ENCODE measurements at places on chromosomes 16 and 17.

GRCh38 chr17:81329927-81330883 is 35.1 kb upstream of the SLC38A10 start:
- DNase-seq, result no peak

DNA sequence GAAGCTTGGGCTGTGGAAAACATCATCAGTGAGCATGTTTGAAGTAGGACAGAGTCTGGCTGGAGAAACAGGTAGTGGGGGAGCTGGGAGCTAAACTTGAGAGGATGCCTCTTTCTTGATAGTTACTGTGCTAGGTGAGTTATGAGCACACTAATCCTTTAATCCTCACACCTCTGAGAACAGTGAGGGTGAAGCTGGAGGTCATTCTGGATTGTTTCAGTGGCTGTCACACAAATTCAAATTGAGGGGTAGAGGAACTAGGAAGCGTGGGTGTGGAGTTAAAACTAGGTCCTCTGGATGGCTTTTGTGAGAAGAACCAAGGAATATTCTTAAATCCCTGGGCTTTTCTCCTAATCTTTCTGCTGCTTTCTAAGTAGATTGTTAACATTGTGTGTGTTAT is 3.3 kb downstream of the AKAP1 start:
- DNase-seq, result no peak

- no peak for DNase-seq
These were observed 7.4 kb downstream of the POLR2A start for GRCh38 chr17:7491583-7491982.

GRCh38 chr17:42065201-42065600 is 14.8 kb upstream of the C17orf113 start:
- no peak for DNase-seq

GRCh38 chr17:21452377-21453143 is 76.4 kb downstream of the KCNJ12 start:
- peak; percentile 15 for DNase-seq
